Lung (tissue), 17 donors: ENCODE measurements at places on chromosomes 2 and 18. TPM values are rescaled to one million over a fixed set of nuclear protein-coding genes. Genes with fewer than 3 reads are reported as not detected.

DNA sequence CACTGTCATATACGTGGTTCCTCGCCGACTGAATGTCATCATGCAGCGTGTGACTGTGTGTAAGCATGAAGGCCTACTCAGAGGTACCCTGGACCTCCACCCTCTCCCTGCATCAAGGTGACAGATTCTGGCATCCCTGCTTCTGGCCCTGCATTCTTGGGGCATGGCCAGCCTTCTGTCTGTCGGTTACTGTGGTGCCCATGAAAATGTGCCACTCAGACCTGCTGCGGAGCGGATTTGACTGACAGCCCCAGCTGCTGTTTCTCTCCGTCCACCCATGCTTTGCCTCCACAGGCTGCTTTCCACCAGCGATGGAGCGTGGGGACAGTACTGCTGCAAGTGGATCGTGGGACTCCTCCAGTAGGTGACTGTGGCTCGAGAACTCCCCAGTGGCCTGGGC lies 9.6 kb downstream of the TMEM177 start:
- DNase-seq: no peak

GRCh38 chr2:233085037-233085838 lies 25.1 kb downstream of the INPP5D start:
- DNase-seq: no peak

GRCh38 chr2:231810905-231811304 lies 24.7 kb downstream of the COPS7B start:
- no peak for DNase-seq

The DYNAP gene
- polyA plus RNA-seq: not detected

The MYO1B gene
- polyA plus RNA-seq: 46.0 TPM

The SPTBN1 gene
- polyA plus RNA-seq: 89.4 TPM
